ENCODE measurements at places on chromosomes 12 and 14.

- no peak for DNase-seq
Observed at GRCh38 chr12:81077329-81077685, 572 bp upstream of the ACSS3 start.

DNA sequence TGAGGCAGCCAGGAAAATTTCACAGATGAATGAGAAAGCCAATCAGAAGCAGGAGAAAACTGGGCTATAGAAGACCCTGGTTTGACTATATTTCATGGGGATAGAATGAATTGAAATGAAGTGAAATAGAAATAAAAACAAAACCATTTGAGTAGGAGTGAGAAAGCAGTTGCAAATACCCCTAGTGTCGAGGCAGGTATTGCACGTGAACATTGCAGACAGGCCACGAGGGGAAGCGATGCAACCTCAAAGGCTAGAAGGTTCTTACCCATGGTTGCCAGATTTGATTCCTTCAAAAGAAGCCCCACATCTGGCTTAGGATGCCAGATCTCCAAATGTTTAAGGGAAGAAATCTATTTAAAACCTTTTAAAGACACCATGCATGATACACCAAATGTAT lies 648.9 kb downstream of the VRK1 start:
- no peak for DNase-seq

- DNase-seq, result no peak
Observed at GRCh38 chr12:92434607-92435025, 268.2 kb upstream of the PLEKHG7 start.

DNA sequence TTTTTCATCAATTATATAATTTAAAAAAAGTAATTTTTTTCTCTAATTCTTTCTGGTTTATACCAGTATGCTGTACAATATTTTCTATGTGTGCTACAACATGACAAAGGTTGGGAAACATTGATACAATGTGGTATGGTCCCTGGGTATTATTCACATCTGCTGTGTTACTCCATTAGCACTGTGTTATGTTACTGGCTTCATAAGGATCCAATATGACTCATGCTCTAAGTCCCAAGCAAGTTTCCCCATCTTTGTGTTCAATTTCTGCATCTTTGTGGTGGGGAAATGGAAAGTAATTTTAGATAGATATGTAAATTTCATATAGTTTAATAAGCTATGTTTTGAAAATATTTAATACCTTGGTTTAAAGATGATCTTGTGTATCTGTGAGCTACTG lies 35.8 kb downstream of the FBXO33 start:
- no peak for DNase-seq

DNA sequence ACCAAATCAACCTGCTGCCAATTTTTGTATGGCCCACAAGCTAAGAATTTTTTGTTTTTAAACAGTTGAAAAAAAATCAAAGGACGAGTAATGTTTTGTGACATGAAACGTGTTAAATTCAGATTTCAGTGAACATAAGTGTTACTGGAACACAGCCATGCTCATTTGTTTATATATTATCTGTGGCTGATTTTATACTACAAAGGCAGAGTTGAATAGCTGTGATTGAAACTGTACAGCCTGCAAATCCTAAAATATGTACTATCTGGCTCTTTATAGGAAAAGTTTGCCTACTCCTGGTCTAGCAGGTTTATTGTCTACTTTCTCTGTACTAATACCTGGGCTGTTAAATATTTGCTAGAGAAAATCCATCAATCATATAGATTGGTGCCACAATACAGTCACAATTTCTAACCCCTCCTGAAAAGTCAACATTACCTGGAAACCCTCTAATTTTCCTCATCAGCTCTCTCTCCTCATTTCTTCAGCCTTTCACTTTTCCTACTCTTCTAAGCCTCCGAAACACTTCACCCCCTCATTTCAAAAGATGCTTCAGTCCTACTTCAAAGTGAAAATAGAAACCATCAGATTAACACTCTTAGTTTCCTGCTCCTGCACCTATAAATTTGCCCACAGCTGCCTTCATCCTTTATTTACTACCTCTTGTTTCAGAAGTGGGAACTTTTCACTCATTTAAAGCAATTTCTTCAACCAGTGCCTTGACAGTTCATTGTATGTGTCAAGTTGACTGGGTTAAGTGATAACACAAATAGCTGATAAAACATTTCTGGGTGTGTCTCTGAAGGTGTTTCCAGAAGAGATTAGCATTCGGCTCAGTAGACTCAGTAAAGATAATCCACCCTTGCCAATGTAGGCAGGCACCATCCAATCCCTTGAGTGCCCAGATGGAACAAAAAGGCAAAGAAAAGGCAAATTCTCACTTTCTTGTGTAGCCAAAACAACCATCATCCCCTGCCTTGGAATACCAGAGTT lies 18.0 kb upstream of the C2CD5 start:
- no peak for DNase-seq

DNA sequence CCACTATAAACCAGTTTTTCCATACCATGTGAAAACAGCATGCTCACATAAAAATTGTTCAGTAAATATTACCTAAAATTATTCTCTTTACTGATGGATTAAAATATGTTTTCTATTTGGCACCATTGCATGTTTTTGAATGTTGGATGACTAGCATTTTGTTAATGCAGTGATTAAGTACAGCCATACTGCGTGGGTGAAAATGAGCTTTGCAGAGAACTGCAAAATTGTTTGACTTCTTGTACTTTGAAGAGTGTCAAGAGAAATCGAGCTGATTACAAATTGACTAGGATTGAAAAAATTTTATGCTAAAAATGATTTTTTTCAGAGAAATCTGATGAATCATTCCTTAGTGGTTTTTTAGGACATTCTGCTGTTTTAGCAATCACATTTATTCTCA lies 452.9 kb downstream of the RPL10L start:
- DNase-seq, result no peak
